Hematopoietic multipotent progenitor cell treated with erythropoietin and hydrocortisone succinate and interleukin-3 and kit ligand, for 17 days (in vitro differentiated cells): ENCODE measurements at places on chromosomes 1 and 21.
A peak's percentile ranks its signal among the peaks of the same experiment; 100 is the strongest.

GRCh38 chr1:25808481-25809244, 8.7 kb downstream of the SELENON start:
- DNase-seq, result no peak

DNA sequence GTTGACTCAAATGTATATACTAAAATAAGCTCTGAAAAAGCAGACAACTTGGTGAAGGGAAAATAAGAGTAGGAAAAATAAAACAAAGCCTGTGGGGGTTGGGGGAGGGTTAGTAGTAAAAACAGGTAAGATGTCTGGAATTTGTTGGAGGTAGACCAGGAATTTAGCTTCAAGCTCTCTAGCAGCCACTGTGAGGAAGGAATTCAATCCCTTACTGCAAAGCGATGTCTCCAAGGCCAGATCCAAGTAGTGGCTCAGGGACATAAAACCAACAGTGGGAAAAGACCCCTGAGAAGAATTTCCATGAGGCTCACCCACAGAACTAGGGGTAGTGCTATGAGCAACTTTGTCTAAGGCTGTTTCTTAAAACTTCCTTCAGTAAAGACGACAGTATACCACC, 7.8 kb downstream of the ANGPTL7 start:
- no peak for DNase-seq

DNA sequence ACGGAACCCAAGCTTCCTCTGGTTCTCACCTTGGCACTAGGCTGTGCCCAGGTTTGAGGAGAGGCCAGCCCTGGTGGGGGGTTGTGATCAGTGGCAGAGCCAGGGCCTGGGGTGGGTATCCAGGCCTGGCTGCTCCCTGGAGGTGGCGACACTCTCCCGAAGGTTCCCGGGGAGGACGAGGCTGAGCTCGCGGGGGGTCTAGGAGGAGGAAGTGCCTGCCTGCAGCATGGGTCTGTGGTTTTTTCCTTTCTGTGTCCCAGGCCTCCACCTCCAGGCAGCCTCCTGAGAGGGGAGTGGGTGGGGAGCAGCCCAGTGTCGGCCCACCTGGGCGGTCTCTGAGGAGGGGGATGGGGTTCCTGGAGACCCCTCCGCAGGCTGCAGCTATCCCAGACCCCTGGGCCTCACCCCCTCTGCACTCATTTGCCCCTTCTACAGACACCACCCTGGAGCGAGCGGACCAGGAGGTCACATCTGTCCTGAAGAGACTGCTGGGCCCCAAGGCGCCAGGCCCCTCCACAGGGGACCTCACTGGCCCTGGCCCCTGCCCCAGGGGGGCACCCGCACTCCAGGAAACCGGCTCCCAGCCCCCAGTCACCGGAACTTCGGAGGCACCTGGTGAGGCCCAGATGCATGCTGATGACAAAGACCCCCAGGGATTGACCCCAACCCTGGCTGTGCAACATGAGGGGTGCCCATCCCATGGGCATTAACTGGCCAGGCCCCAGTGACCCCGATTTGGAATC, 44.3 kb downstream of the TRIM11 start:
- DNase-seq, result no peak

- DNase-seq, result peak; percentile 71
Observed at GRCh38 chr1:205343431-205344065, 13.2 kb downstream of the KLHDC8A start.

- DNase-seq, result no peak
Observed at GRCh38 chr1:232377494-232377770, 252.5 kb downstream of the SIPA1L2 start.

GRCh38 chr1:31981456-31981839, 32.2 kb upstream of the KHDRBS1 start:
- no peak for DNase-seq

DNA sequence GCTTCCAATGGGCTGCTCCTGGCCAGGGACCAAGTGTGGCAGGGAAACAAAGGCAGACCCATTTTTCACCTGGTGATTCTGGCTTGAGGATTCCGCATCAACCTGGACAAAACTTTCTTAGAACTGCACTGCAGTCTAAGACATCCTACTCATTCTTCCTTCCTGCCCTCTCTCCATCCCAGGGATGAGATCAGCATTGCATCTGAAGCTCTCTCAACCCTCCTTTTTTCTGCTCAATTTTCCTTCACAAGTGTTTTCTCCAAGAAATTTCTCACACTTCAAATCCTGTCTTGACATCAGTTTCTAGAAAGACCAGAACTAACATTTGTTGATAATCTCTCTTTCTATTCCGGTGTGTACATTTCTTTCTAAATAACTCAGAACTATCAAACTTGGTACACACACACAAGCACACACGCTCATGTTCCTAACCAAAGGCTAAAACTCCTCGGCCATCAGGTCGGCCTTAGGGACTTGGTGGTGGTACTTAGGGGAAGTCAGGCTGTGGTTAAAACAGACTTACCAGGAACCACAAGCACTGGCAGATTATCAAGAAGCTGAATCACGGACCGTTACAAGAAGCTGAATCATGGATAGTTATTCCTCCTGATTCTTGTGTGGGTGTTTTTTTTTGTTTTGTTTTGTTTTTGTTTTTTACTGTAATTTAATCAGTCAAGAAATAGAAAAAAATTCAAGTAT, 21.0 kb upstream of the CXADR start:
- no peak for DNase-seq

DNA sequence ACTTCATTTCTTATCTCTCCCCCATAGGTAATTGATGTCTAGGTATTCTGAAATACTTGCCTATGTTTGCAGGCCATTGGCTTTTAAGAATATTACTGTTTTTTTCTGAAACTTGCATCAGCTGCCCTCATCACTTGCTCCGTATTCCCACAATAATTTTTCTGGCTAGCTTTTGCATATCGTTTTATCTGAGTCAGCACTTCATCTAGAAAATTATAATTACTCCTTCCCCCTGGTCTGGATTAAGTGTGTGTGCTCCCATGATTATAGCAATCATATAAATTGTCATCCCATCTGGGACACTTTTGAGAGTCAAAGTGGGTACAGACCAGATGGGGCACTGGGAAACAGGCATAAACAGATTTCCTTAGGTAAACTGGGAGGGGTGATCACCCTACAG, 583.2 kb upstream of the B3GALT2 start:
- DNase-seq, result no peak

DNA sequence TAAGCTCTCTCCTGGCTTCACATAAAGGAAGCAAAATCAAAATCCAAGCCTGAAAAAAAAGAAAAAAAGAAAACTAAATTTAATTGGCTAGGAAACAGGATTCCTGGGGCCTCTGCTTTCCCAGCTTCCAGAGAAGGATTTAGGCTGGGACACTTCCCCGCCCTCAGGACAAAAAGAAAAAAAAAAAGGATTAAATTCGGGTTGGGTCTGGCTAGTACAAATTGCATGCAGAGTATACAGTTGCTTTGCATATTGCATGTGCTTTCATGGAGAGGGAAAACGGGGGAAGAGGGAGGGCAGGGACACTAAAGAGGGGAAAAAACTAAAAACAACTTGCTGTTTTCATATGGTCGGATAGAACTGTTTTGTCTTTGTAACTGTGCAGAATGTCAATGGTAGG, 42.7 kb downstream of the OLIG1 start:
- DNase-seq, result no peak

DNA sequence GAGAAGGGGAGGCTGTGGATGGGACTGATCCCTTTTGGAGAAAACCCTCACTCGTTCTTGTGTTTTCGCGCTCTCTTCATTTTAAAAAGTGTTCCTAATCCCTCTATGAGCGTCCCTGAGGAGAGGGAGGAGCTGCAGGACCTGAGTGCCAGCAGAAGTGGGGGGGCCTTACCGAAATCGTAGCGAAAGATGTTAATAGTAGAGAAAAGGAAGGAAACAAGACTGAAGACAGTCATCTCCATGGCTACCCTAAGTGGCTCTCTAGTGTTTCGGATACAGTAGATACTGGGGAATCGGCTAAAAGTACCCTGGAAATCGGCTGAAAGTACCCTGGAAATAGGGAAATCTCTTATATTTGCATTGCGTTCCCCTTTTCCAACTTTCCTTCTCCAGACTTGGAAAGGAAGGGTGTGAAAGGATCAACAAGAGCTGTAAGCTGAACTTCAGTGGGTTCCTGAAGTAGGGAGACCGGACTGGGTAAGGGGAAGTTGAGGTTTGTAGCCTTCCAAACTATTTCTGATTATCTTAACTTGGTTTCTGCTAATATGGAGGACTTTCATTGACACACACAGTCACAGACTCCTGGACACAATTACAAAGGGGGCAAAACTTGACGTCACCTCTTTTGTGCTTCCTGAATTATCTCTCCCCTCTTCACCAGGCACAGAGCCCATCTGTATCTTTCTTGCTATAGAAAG, 486 bp upstream of the DSTYK start:
- no peak for DNase-seq

DNA sequence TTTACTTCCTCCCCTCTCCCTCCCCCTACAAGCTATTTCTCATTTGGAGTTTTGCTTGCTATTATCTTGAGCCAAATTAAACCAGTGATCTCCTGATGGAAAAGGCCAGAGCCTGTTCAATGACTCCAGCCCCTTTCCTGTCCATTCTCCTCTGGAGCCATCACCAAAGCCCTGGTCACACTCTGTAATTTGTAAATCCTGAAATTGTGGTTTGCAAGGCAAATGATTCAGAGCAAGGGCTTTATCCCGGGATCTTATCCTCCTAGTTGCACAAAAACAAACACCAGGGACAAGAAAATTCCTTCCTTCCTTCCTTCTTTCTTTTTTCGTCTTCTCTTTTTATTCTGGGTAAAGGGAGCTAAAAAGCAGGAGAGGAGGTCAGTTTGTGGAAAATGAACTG, 366.1 kb upstream of the ST6GALNAC5 start:
- no peak for DNase-seq

GRCh38 chr1:217554849-217555248, 76.0 kb downstream of the GPATCH2 start:
- no peak for DNase-seq

- no peak for DNase-seq
Observed at GRCh38 chr1:245111073-245111472, 43.7 kb upstream of the KIF26B start.

- no peak for DNase-seq
Observed at GRCh38 chr1:173954179-173954578, 37.1 kb upstream of the SERPINC1 start.

- peak; percentile 61 for DNase-seq
Observed at GRCh38 chr1:8858888-8859706, 19.4 kb downstream of the ENO1 start.

- no peak for DNase-seq
Observed at GRCh38 chr1:217881607-217882332, 250.6 kb downstream of the SPATA17 start.

DNA sequence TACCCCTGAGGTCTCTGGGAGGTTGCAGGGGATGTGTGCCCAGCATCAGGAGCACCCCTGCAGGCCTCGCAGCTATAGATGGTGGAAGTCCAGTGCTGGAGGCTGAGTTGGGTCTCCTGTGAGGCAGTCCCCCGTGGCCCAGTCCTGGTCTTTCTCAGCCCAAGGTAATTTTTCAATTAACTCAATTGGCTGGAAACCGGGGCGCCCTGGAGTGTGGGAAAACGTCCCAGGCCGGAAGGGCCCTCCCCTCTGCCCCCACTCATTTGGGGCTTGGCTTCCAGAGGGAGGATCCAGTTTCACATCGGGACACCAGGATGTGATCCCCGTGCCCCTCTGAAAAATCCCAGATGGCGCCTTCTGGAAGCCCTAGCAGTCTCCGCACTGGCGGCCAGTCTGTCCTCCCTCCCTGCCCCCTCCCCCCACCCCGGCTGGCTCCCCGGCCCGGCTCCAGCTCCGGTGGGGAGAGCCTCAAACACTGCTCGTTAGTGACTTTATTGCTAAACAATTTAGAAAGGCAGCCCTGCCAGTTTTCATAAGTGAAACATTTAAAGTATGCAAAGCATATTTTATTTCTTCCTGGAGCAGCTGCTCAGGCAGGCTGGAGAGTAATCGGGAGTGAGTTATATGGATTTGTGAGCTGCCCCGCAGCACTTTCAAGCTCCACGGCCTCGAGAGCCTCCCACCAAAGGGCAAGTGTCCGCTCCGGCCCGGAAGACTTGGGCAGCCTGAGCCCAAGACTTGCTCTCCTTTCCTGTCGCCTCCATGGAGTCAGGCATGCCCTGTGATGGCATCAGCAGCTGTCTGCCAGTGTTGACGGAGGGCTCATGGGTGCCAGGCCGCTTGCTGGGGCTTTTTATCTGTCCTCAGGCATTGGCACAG, 208.2 kb upstream of the TMEM51 start:
- DNase-seq, result no peak
